ENCODE measurements at places on chromosomes 7 and 10.

DNA sequence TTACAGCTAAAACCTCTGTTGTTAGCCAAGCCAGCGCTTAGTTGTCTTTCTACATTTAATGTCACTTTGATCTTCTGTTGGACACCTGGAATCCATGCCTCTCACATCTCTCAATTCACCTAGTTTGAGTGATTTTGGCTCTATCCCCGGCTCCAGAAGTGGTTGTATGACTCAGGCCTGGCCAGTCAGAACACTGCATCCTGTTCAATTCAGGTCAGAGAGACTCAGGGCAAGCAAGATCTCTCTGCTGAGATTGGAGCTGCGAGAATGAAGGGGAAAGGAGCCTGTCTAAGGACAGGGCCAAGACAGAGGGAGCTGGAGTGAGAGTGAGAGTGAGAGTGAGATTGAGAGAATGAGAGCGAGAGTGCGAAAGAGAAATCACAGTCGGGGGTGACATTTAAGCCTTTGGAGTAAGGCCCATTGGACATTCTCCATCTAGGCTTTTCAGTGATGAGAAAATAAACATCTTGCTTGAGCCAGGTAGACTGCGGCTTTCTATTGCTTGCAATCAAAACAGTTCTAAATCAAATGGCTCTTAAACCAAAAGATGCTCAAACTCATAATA, 83.3 kb upstream of the DYNC1I1 start:
- no peak for DNase-seq

DNA sequence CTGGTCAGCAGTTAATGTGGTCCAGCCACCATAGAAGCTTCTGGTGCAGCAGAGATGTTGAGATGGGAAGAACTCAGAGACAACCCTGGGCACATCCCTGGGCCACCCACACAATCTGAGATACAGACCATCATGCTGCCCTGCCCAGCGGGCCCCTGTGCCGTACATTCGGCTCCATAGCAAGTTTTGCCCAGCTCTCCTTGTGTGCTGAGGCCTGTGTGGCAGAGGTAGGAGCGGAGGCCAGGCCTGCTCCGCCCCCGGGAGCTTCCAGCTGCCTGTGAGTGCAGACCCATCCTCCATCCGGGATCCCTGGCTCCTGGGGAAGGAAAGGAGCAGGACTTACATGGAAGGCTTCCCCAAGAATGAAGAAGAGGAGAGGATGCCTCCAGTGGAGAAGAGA, 140.3 kb downstream of the NEURL1 start:
- DNase-seq: no peak

- DNase-seq: no peak
Measured at GRCh38 chr10:78929541-78929940, 139.2 kb upstream of the ZMIZ1 start.

- peak; percentile 32 for DNase-seq
Measured at GRCh38 chr10:116836902-116837523, 12.3 kb upstream of the ENO4 start.

DNA sequence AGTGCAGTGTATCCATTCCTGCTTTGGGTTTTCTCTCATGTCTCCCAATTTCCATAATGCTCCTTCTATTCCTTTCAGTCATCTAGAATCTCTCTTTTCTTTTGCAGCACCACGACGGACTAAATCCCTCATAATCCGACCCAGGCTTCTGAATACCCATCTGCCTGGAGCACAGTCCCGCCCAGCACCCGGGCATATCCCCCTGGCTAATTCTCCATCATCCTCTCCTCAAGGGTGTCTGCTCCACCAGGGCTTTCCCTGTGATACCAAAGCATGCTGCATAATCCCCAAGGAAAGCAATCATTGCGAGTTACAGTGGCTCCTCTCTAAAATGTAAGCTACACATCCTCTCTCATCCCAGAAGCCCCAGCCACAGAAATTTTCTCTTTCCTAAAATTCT, 321.9 kb downstream of the CCDC3 start:
- no peak for DNase-seq

- DNase-seq: no peak
Measured at GRCh38 chr7:157898802-157899505, 562.1 kb downstream of the DNAJB6 start.

- no peak for DNase-seq
Measured at GRCh38 chr10:35607475-35608327, 2.6 kb downstream of the GJD4 start.

DNA sequence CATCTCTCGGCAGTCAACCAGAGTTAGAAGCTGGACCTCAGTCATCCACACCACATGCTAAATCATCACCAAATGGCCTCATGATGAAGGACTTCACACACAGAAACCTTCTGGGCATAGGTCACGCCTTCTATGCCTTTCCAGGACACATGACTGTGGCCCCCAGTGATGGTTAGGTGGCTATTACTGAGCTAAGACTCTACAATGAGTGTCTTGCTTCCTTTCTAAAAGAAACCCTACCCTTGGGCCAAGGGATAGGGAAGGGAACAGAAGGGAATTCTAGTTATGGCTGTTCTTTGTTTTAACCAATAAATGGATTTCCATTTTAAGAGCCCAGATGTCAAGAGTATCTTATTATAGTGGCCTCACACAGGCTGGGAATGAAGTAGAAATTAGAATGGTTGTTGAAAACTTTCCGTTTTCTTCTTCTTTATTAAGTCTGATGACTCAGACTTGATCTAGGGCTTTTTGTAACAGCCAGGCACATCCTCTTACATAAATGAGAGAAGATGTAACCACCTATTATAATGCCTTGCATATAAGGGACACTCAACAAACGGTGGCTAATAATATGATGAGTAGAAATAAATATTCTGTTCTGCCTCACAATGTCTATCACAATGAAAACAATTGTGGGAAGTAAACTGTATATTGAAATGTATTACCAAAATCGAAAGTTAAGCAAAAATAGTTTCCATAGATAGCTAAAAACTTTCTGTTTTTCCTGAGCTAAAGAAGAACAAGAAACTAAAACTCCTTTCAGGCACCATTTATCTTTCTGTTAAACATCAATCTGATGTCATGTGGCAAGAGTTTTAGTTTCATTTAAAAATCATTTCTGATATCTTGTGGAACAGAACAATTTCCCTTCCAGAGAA, 62.5 kb upstream of the TOMM7 start:
- DNase-seq: no peak

- DNase-seq: no peak
Measured at GRCh38 chr7:139183878-139184338, 47.1 kb upstream of the UBN2 start.

- no peak for DNase-seq
Measured at GRCh38 chr10:61404751-61405150, 48.4 kb downstream of the TMEM26 start.

DNA sequence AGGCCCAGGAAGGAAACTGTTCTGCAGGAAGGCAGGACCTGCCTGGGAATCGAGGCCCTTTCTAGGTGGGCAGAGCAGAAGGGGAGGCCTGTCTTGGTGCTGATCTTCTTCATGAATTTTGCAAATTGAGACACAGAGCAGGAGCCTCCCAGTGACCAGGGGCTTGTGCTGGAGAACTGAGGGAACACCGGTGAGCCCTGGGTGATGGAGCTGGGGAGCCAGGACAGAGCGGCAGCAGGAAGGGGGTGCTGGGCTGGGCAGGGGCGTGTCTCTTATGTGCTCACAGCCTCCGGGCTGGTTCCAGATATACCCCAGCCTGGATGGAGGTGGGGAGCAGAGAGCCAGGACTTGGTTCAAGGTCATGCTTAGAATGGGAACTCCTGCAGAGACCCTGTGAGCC, 139.9 kb downstream of the C10orf105 start:
- no peak for DNase-seq
